Hepatocyte (in vitro differentiated cells): ENCODE measurements at places on chromosomes 3 and 15. TPM values are rescaled to one million over a fixed set of nuclear protein-coding genes. Genes with fewer than 3 reads are reported as not detected.

Gene ATP1B3
- 123 and 350 TPM in 2 replicates for total RNA-seq

Gene TMEM45A
- 70.7 and 82.6 TPM in 2 replicates for total RNA-seq

DNA sequence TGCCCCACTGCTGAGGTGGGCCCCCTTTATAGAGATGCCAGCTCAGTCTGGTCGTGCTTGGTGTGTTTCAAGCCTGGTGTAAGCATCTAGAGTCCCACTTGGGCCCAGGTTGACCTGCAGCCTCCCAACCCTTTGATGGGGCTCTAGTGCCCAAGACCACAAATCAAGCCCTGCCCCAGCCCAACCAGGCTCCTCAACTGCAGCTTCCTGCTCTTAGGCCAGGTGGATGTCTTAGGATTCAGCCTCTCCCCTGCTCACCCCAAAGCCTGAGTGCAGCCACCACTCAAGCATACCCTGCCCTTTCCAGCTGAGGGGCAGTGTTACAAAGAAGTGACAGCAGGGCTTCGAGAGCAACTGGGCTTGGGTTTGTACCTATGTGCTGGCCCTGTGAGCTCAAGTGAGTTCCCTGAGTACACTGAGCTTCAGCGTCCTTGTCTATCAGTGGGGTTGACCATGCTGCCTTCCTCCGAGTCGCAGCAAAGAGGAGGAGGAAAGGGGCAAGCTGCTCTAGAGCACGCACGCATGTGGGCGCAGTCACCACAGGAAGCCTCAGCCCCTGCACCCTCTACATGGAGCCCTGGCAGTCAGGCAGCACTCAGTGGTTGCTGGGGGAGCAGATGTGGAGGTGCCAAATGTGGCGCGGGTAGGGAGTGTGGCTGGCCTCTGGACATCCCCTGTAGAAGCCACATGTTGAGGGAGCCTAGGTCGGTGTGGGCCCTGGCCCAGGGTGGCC, 120.7 kb downstream of the EEFSEC start:
- peaks cover 23% of the 10 kb centered on the region for H3K4me1 ChIP-seq
- no peaks in the 10 kb centered on the region for H3K27me3 ChIP-seq
- DNase-seq = no peak
- H3K36me3 ChIP-seq = no peaks in the 10 kb centered on the region
- no peak overlapping the region for H3K4me3 ChIP-seq
- H3K27ac ChIP-seq = no peak overlapping the region

DNA sequence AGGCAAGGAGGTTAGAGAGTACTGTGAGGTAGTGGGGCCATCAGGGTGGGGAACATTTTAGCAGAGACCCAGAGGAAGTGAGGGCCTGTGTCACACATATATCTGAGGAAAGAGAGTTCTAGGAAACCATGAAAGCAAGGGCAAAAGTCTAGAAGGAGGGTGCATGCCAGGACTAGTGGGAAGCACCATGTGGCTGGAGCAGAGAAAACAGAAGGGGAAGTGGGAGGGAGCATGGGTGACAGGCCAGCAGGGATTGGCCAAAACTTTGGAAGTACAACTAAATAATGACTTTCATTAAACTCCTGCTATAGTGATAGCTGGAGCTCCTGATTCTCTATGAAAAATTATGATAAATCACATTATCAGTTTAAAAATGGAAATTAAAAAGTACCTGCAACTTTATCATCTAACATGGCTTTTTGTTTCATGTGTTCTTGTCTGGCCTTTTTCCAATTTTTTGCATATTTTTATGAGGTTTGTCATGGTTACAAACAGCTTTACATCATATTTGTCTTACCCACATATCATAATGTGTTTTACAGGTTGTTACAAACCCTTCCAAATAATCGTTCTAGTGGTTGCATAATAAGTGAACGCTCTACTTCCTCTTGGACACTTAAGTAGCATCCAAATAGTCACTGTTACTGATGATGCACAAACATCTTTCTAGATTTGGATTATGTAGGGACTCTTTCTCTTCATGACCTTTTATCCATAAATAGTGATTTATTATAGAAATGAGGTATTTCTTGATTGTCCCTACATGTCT, 168.3 kb downstream of the NEK10 start:
- H3K4me3 ChIP-seq = no peak overlapping the region
- peaks cover 4% of the 10 kb centered on the region for H3K4me1 ChIP-seq
- no peaks in the 10 kb centered on the region for H3K36me3 ChIP-seq
- no peak overlapping the region for H3K27ac ChIP-seq
- H3K27me3 ChIP-seq = no peaks in the 10 kb centered on the region
- no peak for DNase-seq

GRCh38 chr3:76930712-76931111, 109.2 kb upstream of the ROBO2 start:
- no peak overlapping the region for H3K4me3 ChIP-seq
- no peaks in the 10 kb centered on the region for H3K4me1 ChIP-seq
- H3K36me3 ChIP-seq = no peaks in the 10 kb centered on the region
- H3K27me3 ChIP-seq = no peaks in the 10 kb centered on the region
- no peak overlapping the region for H3K27ac ChIP-seq
- DNase-seq = no peak

GRCh38 chr15:45333550-45333949, 44.8 kb downstream of the GATM start:
- DNase-seq = peak; percentile 64
- H3K27me3 ChIP-seq = no peaks in the 10 kb centered on the region
- H3K4me1 ChIP-seq = no peaks in the 10 kb centered on the region
- no peak overlapping the region for H3K27ac ChIP-seq
- no peak overlapping the region for H3K4me3 ChIP-seq

DNA sequence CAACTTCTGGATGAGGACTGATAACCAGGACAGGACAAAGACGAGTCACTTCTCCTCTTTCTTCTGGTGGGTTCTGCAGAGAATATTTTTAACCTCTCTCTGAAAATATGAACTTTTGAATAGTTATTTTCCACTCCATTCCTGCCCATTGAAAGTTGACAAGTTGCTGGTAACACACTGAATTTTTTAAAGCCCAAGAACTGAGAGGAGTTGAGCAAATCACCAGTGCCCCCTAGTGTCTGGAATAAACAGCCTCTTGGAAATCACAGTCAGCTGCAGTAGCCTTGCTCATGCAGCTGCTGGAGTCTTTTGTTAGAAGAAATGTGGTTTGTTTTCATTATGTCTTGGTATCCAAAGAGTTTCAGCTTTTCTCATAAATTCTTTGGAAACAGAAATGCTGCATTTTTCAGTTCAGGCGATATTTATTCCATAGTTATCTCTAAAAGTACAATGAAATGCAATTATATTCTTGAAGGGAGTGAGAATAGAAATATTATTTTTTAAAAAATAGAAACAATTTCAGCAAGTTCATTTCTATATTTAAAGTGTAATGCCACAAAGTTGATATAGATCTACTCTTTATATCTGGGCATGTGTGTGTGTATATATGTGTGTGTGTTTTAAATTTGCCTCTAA, 741.0 kb upstream of the CBLB start:
- no peaks in the 10 kb centered on the region for H3K36me3 ChIP-seq
- no peak overlapping the region for H3K27ac ChIP-seq
- H3K27me3 ChIP-seq = no peaks in the 10 kb centered on the region
- H3K4me3 ChIP-seq = no peak overlapping the region
